Hematopoietic multipotent progenitor cell treated with erythropoietin and hydrocortisone succinate and interleukin-3 and kit ligand, for 8 days (in vitro differentiated cells): ENCODE measurements at places on chromosomes 5 and 9.

- DNase-seq: no peak
Observed at GRCh38 chr5:4699592-4699991, 440.5 kb upstream of the ADAMTS16 start.

DNA sequence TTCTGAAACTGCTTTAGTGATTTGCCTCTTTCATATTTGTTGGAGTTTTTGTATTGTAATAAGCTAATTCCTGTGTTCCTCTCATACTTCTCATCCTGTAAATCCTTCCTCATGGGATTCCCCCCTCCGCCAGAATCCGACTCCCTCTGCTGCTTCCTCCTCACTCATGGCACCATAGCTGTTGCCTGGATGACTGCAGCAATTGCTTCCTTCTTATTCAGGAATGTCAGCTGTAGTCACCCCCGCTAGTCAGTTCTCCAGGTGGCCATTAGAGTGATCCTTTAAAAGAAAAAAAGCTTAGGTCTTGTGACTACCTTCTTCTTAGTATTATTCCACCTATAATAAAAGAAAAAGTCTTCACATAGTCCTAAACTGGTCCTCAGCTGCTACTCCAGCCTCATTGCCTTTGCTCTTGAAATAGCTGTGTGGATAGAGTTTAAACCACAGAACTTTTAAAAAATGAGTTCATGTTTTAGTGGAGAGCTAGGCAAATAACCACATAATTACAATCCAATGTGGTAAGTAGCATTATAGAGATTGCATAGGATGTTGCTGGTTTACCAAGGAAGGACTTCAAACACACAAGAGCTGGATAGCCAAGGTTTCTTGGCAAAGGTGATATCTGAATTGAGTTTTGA lies 227.3 kb downstream of the KDM4C start:
- DNase-seq: no peak

DNA sequence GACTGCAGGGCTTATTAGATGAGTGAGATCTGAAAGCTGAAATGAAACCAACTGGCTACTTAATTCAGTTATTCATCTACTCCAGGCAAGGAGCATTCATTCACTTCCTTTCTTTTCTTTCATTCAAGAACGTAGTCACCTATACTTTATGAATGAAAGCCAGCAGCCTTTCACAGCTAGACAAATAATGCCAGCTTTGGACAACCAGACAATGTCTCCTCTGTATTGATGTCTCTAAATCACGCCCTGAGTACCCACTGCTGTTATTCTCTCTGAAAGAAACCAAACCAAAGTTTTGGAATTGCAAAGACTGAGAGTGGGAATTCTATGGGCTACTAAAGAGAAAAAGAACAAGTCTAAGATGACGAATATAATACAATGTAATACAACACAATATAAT lies 121.2 kb upstream of the PTPN3 start:
- no peak for DNase-seq

DNA sequence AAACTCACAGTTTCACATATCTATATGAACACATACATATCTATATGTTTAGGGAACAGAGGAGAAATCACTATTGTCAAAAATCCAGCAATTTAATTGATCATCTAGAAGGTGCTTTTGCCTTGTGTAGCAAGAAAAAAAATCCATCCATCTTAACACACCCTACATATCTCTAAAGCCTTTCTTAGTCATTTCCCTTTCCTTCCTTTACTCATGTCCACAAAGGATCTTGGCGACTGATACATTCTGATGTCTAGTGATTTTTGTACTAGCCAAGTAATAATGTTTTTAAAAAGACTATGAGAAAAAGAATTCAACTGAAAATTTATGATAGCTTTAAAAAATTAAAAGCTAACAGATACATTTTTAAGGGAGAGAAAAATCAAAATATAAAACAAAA lies 22.5 kb downstream of the ZDHHC21 start:
- DNase-seq: no peak

DNA sequence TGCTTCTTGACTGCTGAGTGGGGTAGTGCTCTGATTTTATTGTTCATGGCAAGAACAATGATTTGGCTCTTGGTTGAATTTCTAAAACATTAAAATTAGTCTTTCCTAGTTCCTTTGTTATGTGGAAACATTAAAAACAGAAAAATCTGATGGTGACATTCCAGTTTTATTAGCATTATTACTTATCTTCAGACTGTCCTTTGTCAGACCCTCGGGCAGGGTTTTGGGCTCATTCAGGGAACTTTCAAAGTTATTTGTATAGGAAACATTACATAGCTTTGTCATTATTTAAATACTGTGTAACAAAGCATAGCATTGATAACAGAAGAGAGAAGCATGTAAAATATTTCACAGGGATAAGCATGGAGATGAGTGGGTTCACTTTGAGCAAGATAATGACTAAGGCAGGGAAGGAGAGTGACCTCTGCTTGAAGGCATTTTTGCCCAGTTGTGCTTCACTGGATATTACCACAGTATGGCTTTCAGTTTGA lies 119.9 kb downstream of the KDM4C start:
- no peak for DNase-seq
